ENCODE measurements at places on chromosomes 4 and X. TPM values are rescaled to one million over a fixed set of nuclear protein-coding genes. Genes with fewer than 3 reads are reported as not detected.

DNA sequence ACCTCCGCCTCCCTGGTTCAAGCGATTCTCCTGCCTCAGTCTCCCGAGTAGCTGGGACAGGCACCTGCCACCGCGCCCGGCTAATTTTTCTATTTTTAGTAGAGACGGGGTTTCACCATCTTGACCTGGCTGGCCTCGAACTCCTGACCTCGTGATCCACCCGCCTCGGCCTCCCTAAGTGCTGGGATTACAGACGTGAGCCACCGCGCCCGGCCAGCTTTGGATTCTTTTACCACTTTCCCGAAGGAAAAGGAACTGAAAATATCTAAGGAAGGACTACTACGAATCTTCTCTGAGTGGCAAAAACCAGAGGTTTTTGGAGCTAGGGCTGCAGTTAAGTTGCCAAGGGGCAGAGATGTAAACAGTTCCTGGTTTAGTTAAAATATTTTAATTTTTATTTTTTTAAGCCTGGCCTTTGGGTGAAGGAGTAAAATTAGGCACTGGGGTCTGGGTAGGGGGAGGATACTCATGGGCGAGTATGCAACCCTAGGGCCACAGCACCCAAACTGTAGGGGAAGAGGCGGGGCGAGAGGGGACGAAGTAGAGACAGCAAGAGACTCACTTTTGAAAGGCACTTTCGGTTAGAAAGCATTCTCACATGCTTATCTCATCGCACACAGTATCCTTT lies 525 bp upstream of the CISD2 start:
- no peak for DNase-seq

GRCh38 chrX:39891781-39892180 lies 206.0 kb downstream of the BCOR start:
- DNase-seq: no peak

- no peak for DNase-seq
Measured at GRCh38 chr4:74376888-74377483, 12.0 kb downstream of the EREG start.

DNA sequence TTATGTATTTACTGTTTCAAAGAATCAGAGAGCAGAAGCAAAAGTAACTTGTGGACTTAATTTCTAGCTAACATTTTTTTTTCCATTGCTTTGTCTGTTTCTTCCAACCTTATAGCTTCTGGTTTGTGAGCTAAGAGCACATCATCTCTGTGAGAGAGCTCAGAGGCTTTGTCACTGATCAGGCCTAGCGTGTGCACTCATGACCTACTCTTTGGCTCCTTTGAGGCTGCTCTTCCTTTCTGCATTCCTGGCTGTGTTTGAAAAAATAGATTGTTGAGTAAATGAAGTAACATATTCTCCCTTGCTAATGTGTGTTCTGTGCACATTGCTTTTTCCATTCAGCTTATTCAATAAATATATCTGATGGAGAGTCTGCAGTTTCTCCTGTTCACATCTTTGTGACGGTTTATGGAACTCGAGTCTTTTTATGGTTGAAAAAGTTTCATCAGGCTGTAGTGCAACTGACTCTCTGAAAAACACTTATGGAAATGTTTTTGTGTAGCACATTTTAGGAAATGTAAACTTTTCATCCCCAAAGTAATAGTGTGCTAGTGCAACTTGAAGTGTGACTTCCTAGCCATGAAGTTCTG lies 133.0 kb downstream of the RAPGEF2 start:
- no peak for DNase-seq

DNA sequence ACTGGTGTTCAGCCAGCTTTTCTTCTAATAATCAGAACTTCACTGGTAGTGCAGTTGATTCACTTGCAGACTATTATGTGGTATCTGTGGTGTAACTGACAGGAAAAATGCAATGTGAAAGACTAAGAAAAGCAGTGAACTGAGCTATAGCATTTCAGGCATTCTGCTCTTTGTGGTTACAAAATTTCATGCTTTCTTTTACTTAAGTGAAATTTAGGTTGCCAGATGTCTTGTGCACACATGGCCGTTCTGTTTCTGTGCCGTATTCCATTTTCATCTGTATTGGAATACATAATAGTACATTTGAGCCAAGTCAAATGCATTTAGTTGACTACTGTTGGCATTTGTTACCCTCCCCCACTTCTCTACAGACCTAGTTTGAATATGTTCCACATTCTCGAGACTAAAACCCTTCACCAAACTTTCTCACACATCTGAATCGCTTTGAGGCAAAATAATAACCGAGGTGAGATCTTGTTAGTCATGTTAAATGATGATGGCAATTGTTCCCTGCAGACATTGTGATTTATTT lies 8.2 kb downstream of the RTL3 start:
- no peak for DNase-seq

- DNase-seq: no peak
Measured at GRCh38 chr4:116664198-116664597, 421.2 kb downstream of the TRAM1L1 start.

- DNase-seq: no peak
Measured at GRCh38 chr4:76282941-76283689, 23.4 kb upstream of the STBD1 start.

GRCh38 chr4:900073-900472 lies 32.0 kb downstream of the GAK start:
- no peak for DNase-seq

KIAA1210 gene
- 1.8 TPM for polyA plus RNA-seq

NSUN7 gene
- 17.8 TPM for polyA plus RNA-seq

ATP1B4 gene
- polyA plus RNA-seq: not detected
